ENCODE measurements at places on chromosomes 11 and 22.
A peak's percentile ranks its signal among the peaks of the same experiment; 100 is the strongest.

GRCh38 chr22:50032109-50032871 lies 19.7 kb upstream of the IL17REL start:
- no peak overlapping the region for H3K4me3 ChIP-seq
- H3K27ac ChIP-seq, result no peak overlapping the region
- ATAC-seq, result no peak
- H3K36me3 ChIP-seq, result no peaks in the 10 kb centered on the region
- H3K4me1 ChIP-seq, result peaks cover 4% of the 10 kb centered on the region

- no peaks in the 10 kb centered on the region for H3K4me1 ChIP-seq
- H3K4me3 ChIP-seq, result no peak overlapping the region
- no peak for ATAC-seq
- H3K36me3 ChIP-seq, result peaks cover 100% of the 10 kb centered on the region
Observed at GRCh38 chr22:29531419-29531818, 22.1 kb downstream of the THOC5 start.

GRCh38 chr11:117817368-117818040 lies 7.0 kb downstream of the FXYD2 start:
- no peaks in the 10 kb centered on the region for H3K4me1 ChIP-seq
- H3K36me3 ChIP-seq, result no peaks in the 10 kb centered on the region
- peaks cover 21% of the 10 kb centered on the region for H3K27me3 ChIP-seq
- peak overlapping the region; percentile 64 for H3K27ac ChIP-seq

GRCh38 chr22:22960307-22960706 lies 72.7 kb downstream of the IGLL5 start:
- H3K27ac ChIP-seq, result no peak overlapping the region
- no peak for ATAC-seq
- no peaks in the 10 kb centered on the region for H3K36me3 ChIP-seq

DNA sequence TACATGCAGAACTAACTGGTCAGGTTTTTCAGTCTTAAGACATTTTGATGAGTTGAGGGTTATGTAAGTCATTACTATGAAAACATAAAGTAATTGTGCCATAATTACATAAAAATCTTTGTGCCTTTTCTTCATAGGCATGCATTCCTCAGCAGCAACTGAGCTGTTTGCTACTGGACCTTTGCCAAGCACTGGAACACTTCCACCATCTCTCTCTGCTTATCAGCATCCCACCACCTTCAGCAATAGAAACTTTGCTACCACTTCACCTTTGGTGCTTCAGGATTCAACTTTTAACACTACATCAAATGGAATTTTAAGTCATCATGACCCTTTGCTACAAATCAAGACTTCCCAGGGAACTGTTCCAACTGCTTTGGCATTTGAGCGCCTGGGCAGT lies 39.0 kb downstream of the QSER1 start:
- ATAC-seq, result no peak
- no peak overlapping the region for H3K27ac ChIP-seq
- H3K27me3 ChIP-seq, result no peaks in the 10 kb centered on the region
- H3K4me1 ChIP-seq, result no peaks in the 10 kb centered on the region

DNA sequence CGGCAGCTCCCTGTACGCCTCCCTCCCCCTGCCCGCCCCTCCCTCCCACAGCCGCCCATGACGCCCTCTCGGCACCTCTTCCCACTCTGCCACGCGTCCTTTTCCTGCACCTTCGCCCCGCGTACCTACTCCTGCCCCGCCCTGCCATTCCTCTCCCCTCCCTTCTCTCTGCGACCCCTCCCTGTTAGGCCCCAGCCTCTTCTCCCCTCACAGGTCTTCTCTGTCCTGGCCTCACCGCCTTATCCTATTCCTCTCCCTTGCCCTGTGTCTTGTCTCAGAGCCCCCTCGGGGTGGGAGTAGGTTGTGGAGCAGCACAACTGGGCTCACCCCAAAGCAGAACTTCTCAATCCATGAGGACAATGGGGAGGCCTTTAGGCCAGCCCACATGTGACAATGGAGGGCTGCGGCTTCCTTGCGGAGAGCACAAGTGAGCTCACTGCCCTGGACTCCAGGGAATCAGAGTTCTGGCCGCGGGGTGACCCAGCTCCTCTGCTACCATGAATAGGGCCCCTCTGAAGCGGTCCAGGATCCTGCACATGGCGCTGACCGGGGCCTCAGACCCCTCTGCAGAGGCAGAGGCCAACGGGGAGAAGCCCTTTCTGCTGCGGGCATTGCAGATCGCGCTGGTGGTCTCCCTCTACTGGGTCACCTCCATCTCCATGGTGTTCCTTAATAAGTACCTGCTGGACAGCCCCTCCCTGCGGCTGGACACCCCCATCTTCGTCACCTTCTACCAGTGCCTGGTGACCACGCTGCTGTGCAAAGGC lies 539 bp downstream of the SLC35C1 start:
- peak overlapping the region; percentile 61 for H3K27ac ChIP-seq
- H3K4me3 ChIP-seq, result peak overlapping the region; percentile 87
- no peaks in the 10 kb centered on the region for H3K27me3 ChIP-seq
- H3K36me3 ChIP-seq, result peaks cover 17% of the 10 kb centered on the region

DNA sequence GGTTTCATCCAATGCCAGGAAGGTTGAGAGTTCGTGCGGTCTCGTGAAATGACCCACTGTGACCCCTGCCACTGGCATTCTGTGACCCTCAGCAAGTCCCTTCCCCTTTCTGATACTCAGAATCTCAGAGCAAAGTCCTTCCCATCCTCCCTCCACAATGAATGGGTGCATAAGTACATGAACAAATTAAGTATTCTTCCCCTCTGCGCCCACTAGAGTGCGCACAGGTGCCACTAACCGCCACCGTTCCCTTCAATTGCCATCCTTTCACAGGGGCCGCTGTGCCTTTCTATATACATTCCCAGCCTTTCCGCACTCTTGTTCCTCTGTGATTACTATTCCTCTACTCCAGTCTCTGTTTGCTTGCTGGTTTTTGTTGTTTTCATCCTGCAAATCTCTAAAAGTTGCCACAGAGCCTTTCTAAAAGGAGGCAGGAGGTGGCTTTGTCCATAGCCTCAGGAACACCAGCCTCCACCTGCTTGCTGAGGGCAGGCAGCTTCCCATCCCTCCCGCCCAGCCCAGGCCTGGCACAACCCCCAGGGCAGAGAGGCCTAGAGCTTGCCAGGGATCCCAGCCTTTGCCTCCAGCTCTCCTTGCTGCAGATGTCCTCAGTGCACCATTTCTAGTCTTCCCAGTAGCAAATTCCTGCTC lies 6.7 kb upstream of the AP1B1 start:
- H3K4me1 ChIP-seq, result no peaks in the 10 kb centered on the region
- ATAC-seq, result peak; percentile 83
- H3K4me3 ChIP-seq, result no peak overlapping the region
- no peaks in the 10 kb centered on the region for H3K27me3 ChIP-seq
- no peaks in the 10 kb centered on the region for H3K36me3 ChIP-seq

GRCh38 chr11:121323046-121323607 lies 30.6 kb downstream of the SC5D start:
- H3K4me1 ChIP-seq, result no peaks in the 10 kb centered on the region
- no peaks in the 10 kb centered on the region for H3K27me3 ChIP-seq

- peak overlapping the region; percentile 91 for H3K27ac ChIP-seq
- no peak for ATAC-seq
- H3K4me3 ChIP-seq, result peak overlapping the region; percentile 51
- H3K27me3 ChIP-seq, result no peaks in the 10 kb centered on the region
- H3K4me1 ChIP-seq, result no peaks in the 10 kb centered on the region
Observed at GRCh38 chr22:33922349-33922681, 2.0 kb upstream of the LARGE1 start.

DNA sequence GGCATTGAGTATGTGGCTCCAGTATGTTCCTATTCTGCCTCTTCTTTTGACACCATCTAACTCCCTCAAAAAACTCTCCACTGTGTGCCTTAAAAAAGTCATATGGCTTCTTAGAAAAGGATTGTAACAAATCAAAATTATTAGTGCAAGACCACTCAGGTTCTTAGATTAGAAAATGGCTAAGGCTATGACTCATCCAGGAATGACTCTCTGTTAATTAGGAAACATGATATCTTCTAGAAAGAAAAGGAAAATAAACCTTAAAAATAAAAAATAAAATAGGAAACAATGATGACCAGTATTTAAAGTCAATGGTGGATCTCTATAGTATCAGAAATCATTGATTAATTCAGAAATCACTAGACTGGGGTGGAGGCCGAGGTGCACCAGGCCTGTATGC lies 21.7 kb downstream of the SLC25A17 start:
- no peak overlapping the region for H3K4me3 ChIP-seq
- no peak overlapping the region for H3K27ac ChIP-seq
- H3K36me3 ChIP-seq, result peaks cover 48% of the 10 kb centered on the region

DNA sequence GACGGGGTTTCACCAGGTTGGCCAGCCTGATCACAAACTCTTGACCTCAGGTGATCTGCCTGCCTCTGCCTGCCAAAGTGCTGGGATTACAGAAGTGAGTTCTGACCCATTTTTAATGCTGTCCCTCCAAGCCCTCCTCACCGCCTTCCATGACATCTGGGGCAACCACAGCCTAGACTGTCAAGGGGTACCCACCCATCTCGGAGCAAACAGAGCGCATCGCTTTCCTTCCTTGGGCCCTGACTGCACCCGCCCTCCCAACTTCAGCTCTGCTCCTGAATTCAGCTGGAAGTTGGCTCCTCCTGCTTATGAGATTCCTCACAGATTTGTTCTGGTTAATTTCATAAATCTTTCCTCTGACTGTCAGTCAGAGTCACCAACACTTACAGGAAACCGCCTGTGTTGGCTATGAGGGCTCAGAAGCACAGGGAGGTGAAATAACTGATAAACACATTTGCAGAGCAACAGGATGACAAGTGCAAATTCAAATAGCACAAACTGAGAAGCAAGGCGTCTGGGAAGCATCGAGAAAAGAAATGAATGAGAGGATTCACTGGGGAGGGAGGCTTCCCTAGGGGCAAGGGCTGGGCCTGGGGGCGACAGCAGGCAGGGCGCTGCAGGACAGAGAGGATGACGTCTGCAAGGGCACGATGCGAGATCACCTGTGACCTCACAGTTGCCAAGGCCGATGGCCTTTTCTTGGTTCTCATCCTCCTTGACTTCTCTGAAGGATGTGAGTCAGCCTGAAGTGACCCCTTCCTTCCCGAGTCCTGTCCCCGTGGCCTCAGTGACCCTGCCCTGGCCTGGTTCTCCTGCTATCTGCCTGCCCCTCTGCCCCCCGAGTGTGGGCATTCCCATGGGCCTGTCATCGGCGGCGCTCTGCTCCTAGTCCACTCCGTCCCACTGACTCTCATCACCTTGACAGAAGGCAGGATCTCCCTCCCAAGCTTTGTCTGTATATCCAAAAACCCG lies 6.1 kb downstream of the IFT27 start:
- H3K4me1 ChIP-seq, result no peaks in the 10 kb centered on the region
- H3K27me3 ChIP-seq, result no peaks in the 10 kb centered on the region
- no peak overlapping the region for H3K4me3 ChIP-seq
- no peak overlapping the region for H3K27ac ChIP-seq
- no peaks in the 10 kb centered on the region for H3K36me3 ChIP-seq

DNA sequence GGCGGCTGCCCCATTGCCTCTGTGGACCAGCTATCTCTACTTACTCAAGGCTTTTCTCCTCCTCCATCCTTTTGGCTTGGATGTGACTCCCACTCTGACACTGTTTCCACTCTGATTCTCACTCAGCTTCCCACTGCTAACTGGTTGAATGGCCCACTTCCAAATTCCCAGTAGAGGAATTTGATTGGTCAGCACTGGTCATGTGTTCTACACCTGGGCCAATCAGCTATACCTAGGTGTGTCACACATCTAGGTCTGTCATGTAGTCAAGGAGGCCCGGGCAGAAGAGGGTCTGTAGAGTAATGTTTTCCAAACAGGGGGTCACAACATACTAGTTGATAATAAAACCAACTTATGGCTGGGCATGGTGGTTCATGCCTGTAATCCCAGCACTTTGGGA lies 53.3 kb downstream of the TPBGL start:
- H3K4me3 ChIP-seq, result no peak overlapping the region
- H3K27ac ChIP-seq, result peak overlapping the region; percentile 5

GRCh38 chr11:32713496-32713895 lies 81.0 kb downstream of the CCDC73 start:
- no peak overlapping the region for H3K27ac ChIP-seq
- H3K4me3 ChIP-seq, result no peak overlapping the region
- no peaks in the 10 kb centered on the region for H3K4me1 ChIP-seq

GRCh38 chr11:2449548-2450320 lies 4.9 kb downstream of the KCNQ1 start:
- no peaks in the 10 kb centered on the region for H3K4me1 ChIP-seq
- H3K4me3 ChIP-seq, result no peak overlapping the region
- peaks cover 89% of the 10 kb centered on the region for H3K27me3 ChIP-seq
- H3K27ac ChIP-seq, result no peak overlapping the region

DNA sequence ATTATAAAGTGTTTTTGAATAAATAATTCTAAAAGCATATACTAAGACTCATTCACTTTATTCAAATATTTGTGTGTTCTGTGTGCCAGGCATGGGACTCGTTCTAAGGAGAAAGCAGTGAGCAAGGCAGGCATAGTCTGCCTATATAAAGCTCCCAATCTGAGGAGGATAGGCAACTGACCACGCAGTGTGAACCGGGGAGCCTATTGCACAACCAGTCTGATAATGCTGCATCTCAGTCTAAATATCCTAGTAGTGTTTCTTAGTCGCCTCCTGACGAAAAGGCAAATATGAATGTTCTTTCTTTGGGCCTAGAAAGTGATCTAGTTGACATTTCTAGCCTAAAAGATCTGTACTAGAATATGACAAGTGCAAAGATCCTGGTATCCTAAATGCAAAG lies 98.3 kb downstream of the C11orf65 start:
- H3K4me1 ChIP-seq, result no peaks in the 10 kb centered on the region
- H3K27me3 ChIP-seq, result no peaks in the 10 kb centered on the region
- no peak for ATAC-seq
- no peak overlapping the region for H3K27ac ChIP-seq

- peak; percentile 28 for ATAC-seq
- H3K36me3 ChIP-seq, result no peaks in the 10 kb centered on the region
- H3K4me3 ChIP-seq, result no peak overlapping the region
- H3K27ac ChIP-seq, result no peak overlapping the region
- no peaks in the 10 kb centered on the region for H3K4me1 ChIP-seq
- H3K27me3 ChIP-seq, result no peaks in the 10 kb centered on the region
Observed at GRCh38 chr11:125348674-125349309, 147.3 kb downstream of the FEZ1 start.

DNA sequence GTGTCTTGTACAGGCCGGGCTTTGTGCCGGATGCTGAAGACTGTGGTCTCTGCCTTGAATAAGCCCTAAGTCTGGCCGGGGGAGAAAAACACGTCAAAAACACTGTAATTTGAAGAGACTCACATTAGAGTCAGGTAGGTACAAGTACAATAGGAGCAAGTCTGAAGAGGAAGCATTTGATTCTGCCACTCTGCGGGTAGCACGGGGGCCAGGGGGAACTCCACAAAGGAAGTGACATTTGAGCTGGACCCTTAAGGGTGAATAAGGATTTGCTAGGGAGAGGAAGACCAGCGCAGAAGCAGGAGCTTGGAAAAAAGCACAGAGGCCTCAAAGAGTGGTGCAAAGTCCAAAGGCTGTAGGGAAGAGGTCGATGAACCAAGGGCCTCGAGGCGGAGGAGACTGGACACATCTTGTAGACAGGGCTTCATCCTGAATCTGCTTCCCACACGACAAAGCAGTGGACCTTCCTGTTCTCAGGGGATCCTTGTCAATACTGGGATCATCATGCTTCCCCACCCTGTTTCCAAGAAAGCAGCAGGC lies 38.7 kb downstream of the BUD13 start:
- no peak overlapping the region for H3K4me3 ChIP-seq
- H3K36me3 ChIP-seq, result no peaks in the 10 kb centered on the region
- ATAC-seq, result no peak
- no peak overlapping the region for H3K27ac ChIP-seq
- H3K4me1 ChIP-seq, result peaks cover 11% of the 10 kb centered on the region
- peaks cover 34% of the 10 kb centered on the region for H3K27me3 ChIP-seq
